B cell (primary cell): ENCODE measurements at places on chromosomes 11 and 22. TPM values are rescaled to one million over a fixed set of nuclear protein-coding genes. Genes with fewer than 3 reads are reported as not detected.
A peak's percentile ranks its signal among the peaks of the same experiment; 100 is the strongest.

DNA sequence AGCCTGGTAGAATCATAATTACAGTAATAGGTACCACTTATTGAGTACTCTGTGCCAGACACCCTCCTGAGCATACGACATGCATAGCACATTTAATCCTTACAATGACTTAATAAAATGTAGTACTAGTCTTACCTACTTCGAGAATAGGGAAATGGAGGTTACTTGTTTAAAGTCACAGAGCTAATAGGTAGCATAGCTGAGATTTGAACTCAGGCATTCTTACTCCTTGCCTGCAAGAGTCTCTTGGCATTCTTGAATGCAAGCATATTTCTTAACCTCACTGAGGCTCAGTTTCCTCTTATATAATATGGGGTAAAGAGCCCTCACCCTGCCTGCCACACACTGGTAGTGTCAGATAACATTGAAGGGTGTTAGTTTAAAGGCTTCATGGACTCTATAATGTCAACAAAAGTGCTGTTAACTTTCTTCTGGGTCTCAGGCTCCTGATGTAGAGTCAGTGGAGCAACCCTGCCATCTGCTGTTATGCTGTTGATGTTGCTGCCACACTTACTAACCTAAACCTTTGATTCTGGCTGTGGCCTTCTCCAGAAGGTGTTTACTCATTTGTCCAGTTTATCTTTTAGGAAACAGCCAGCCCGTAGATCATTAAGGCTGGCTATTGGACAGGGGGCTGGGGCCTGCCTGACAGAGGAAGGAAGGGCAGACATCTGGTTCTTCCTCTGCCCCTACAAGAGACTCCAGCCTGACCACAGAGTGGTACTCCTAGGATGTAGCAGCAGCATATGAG, 18.9 kb downstream of the LIMK2 start:
- DNase-seq, result peak; percentile 71
- peaks cover 5% of the 10 kb centered on the region for H3K36me3 ChIP-seq
- no peak overlapping the region for H3K4me3 ChIP-seq
- peaks cover 19% of the 10 kb centered on the region for H3K4me1 ChIP-seq
- no peaks in the 10 kb centered on the region for H3K27me3 ChIP-seq

DNA sequence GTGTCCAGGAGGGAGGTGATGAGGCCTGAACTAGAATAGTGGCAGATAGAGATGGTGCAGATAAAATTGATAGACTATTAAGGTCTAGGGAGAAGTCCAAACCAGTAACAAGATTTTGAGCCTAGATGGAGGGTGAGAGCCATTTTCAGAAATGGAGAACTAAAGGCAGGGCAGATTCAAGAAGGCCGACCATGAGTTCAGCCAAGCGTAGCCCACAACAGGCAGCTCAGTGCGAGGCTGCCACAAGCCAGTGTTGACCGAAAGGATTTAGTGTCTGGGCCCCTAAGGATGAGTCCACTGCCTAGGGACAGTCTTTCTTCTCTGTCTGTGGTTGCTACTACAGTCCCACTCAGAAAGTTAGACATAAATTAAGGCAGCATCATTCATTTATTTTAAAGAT, 51.7 kb downstream of the PPP2R1B start:
- peaks cover 8% of the 10 kb centered on the region for H3K36me3 ChIP-seq
- DNase-seq, result no peak
- peaks cover 13% of the 10 kb centered on the region for H3K4me1 ChIP-seq
- no peak overlapping the region for H3K27ac ChIP-seq

DNA sequence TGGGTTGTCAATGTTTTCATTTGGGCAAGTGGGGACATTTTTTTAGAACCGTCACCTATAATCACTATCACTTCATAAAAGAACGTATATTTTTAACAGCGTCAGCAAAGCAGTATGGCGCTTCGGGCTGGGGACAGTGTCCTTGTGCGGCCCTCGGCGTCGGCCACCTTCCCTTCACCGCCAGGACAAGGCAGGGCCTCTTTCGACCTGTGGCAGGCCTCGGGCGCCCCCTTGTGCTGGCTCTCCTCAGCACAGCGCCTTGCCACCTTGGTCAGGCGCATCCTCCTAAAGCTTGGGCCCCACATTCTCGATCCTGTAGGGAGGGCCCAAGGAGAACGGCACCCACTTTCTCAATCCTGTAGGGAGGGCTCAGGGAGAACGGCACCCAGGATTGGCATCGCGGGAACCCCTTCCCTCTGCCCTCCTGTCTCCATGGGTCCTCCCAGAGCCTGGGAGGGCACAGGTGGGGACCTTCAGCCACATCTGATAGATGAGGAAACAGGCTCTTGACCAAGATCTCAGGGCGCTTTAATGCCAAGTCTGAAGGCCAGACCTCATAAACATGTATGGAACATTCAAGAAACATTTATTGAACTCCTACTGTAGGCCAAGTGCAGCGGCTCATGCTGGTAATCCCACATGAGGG, 11.5 kb upstream of the FADD start:
- no peaks in the 10 kb centered on the region for H3K36me3 ChIP-seq
- H3K27ac ChIP-seq, result no peak overlapping the region
- no peaks in the 10 kb centered on the region for H3K27me3 ChIP-seq
- H3K4me3 ChIP-seq, result no peak overlapping the region

- no peak overlapping the region for H3K27ac ChIP-seq
- H3K4me3 ChIP-seq, result no peak overlapping the region
- no peaks in the 10 kb centered on the region for H3K27me3 ChIP-seq
- H3K36me3 ChIP-seq, result peaks cover 43% of the 10 kb centered on the region
These were observed 6.9 kb downstream of the C22orf39 start for GRCh38 chr22:19440411-19441195.

DNA sequence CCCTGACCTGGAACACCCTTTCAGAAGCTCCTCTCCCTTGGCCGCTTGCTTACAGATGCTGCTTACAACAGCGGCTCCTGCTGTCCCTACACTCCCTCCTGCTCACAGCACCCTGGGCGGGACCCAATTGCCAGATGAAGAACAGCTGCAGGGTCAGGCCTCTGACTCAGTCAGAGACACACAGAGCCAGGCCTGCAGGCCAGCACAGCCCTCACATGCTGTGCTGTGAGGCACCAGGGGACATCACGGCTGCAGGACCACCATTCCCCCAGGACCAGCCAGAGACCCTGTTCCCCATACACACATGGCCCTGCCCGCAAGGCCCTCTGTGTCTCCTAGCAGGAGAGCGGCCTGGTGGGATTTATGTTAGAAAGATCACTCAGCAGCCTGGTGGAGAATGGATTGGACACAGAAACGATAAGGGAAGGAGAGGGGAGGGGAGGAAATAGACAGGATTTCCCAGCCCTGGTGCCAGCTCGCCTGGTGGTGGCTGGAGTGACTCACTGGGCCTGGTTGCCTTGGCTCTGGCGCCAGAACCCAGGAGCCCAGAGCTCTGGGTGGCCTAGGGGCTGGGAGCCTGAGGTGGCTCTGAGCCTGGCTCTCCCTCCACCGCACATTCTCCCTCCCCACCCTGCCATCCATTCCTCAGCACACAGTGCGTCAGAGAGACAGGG, 6.7 kb downstream of the CAPN5 start:
- H3K36me3 ChIP-seq, result no peaks in the 10 kb centered on the region
- H3K27me3 ChIP-seq, result no peaks in the 10 kb centered on the region
- no peak overlapping the region for H3K27ac ChIP-seq

GRCh38 chr11:130396965-130397364, 31.4 kb downstream of the ADAMTS8 start:
- H3K27me3 ChIP-seq, result no peaks in the 10 kb centered on the region
- peaks cover 10% of the 10 kb centered on the region for H3K4me1 ChIP-seq
- no peaks in the 10 kb centered on the region for H3K36me3 ChIP-seq
- no peak overlapping the region for H3K4me3 ChIP-seq
- H3K27ac ChIP-seq, result no peak overlapping the region

DNA sequence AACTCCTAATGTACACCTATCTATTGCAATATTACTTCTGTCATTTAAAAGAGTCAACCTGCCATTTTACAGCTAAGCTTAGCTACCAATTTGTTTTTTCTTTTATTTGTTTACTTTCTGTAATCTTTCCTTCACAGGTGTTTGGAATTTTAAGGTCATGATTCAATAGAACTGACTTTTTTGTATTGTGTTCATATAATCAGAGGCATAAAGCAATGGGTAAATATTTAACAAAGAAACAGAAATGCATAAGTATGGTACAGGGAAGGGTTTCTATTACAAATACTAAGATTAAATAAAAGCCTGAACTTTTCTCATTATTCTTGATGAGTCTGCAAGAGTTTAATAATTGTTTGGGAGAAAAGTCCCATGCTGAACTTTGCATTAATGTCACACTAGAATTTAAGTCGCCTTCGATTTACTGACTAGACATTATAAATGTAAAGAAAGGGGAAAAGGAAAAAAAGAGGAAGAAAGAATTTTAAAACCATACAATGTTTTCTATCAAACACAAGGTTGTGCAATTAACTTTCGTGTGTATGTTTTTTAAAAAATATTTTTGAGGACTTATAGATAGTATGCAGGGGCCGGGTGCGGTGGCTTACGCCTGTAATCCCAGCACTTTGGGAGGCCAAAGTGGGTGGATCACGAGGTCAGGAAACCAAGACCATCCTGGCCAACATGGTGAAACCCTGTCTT, 35.0 kb upstream of the HIPK3 start:
- no peak overlapping the region for H3K4me3 ChIP-seq
- H3K36me3 ChIP-seq, result no peaks in the 10 kb centered on the region
- DNase-seq, result no peak
- H3K27ac ChIP-seq, result no peak overlapping the region
- peaks cover 5% of the 10 kb centered on the region for H3K4me1 ChIP-seq

DNA sequence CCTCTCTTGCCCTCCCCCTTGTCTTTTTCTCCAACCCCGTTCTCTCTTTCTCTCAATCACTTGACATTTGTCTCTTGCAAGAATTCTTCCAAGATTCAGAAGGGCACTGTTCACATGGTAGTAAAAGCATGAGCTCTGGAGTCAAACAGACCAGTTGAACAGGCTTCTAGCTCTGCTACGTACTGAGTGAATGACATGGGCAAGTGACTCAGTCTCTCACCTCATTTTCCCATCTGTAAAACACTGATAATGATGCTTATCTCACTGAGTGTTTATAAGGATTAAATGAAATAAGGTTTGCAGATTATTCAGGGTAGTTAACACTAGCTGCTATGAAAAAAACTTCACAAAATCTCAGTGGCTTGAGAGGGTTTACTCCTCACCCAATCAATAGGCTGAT, 5.9 kb upstream of the IL10RA start:
- peak overlapping the region; percentile 69 for H3K27ac ChIP-seq
- peaks cover 2% of the 10 kb centered on the region for H3K36me3 ChIP-seq
- peaks cover 56% of the 10 kb centered on the region for H3K4me1 ChIP-seq
- DNase-seq, result no peak
- no peak overlapping the region for H3K4me3 ChIP-seq
- H3K27me3 ChIP-seq, result no peaks in the 10 kb centered on the region

DNA sequence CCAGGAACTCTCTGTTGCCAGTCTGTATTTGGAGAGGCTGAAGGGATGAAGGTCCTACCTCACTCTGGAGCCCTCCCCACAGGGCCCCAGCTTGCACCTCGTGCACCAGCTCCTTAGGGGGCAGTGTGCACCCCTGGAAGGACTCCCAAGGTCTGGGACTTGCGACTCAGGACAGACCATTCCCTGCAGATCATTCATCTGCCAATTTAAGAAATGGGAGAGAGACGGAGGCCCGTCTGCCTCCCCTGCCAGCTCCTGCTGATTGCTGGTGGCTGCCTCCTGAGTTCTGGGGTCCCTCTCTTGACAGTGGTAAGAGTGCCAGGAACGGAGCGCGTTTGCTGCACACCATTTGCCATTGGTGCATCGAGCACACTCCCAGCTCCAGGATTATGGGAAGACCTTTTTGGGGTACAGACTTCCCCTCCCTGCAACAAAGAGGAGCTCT, 27.4 kb upstream of the MALAT1 start:
- peak overlapping the region; percentile 9 for H3K4me3 ChIP-seq
- H3K36me3 ChIP-seq, result no peaks in the 10 kb centered on the region
- no peaks in the 10 kb centered on the region for H3K27me3 ChIP-seq
- peak; percentile 47 for DNase-seq

DNA sequence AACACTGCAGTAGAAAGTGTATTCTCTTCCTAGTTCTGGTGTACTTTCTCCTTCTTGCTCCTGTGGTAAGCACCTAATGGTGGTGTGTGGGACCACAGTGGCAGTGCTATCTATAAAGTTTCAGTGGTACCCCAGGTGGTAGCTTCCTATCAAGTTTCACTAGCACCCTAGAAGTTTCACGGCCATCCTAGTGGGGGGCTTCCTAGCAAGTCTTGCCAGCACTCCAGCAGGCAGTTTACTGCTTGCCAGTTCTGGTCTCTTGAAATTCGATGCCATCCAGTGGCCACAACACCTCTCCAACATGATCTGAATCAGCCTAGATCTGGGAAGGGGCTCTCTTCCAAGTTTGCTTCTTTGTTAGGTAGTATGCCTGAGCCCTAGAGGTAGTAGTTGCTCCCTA, 229.6 kb downstream of the SWAP70 start:
- H3K27me3 ChIP-seq, result no peaks in the 10 kb centered on the region
- no peak for DNase-seq
- H3K36me3 ChIP-seq, result no peaks in the 10 kb centered on the region
- H3K4me1 ChIP-seq, result no peaks in the 10 kb centered on the region
- H3K4me3 ChIP-seq, result no peak overlapping the region

- peak overlapping the region; percentile 88 for H3K4me3 ChIP-seq
- peaks cover 39% of the 10 kb centered on the region for H3K4me1 ChIP-seq
- peak overlapping the region; percentile 99 for H3K27ac ChIP-seq
- peaks cover 66% of the 10 kb centered on the region for H3K36me3 ChIP-seq
- DNase-seq, result no peak
These were observed 689 bp downstream of the TAF10 start for GRCh38 chr11:6611092-6611962.

DNA sequence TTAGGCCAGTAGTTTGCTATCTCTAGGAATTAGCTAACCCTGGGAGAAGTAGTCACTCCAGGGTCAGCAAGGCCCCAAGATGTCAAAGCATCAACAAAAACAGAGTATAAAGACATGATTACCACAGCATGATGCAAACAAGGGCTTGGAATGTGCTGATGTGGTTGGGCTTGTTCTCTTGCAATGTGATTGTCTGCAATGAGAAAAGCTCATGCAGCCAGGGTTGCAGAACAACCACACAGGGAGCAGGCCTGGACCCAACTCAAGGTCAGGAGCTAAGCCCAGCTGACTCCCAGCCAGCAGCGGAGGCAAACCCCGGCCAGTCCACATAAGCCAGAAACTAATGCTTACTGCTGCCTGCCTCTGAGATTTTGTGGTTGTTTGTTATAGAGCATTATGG, 132.4 kb upstream of the ZC3H12C start:
- no peak for DNase-seq
- no peak overlapping the region for H3K4me3 ChIP-seq
- H3K36me3 ChIP-seq, result no peaks in the 10 kb centered on the region
- H3K27ac ChIP-seq, result no peak overlapping the region

DNA sequence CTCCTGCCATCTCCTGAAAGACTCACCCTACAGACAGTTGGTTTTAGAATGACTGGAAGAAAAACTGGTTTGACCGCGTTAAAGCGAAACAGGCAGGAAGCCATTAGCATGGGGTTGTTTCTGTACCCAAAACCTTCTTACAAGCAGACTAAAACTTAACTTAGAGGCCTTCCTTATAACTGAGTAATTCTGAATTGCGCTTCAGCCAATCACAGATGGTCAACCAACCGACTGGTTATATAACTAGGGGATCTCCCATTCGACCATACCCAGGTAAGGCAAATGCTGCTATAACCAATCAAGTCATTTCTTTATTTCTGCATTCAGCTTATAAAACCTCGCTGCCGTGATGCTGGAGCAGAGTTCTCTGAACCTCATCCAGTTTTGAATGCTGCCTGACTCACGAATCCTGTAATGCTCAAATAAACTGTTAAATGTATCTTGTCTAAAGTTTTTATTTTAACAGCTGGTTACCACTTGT, 87.8 kb upstream of the DRD2 start:
- no peaks in the 10 kb centered on the region for H3K27me3 ChIP-seq
- H3K27ac ChIP-seq, result no peak overlapping the region
- DNase-seq, result no peak
- no peaks in the 10 kb centered on the region for H3K36me3 ChIP-seq
- no peak overlapping the region for H3K4me3 ChIP-seq

CRYBB2 gene
- not detected in 2 replicates for total RNA-seq

MS4A6A gene
- total RNA-seq, result 0.34 and 0.80 TPM in 2 replicates

PICALM gene
- total RNA-seq, result 165 and 178 TPM in 2 replicates

OR51B6 gene
- total RNA-seq, result not detected in 2 replicates

C11orf87 gene
- not detected in 2 replicates for total RNA-seq
